ENCODE measurements at places on chromosomes 4 and X. TPM values are rescaled to one million over a fixed set of nuclear protein-coding genes. Genes with fewer than 3 reads are reported as not detected.

GRCh38 chrX:64187762-64188150 lies 17.8 kb downstream of the AMER1 start:
- DNase-seq, result peak; percentile 21

DNA sequence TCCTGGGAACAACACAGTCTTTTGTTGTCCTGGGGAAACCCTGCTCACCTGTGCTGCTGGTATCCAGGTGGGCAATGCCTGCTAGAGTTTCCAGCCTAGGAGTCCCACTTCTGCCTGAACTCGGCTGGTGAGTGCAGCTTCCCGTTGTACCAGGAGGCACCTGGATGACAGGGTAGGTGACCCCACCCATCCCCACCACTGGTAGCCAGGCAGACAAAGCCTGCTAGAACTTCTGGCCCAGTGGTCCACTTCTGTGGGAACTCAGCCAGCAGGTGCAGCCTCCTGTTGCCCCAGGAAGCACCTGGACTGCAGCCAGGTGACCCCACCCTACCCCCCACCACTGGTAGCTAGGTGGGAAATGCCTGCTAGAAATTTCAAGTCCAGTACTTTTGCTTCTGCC lies 9.7 kb upstream of the TCEAL2 start:
- no peak for DNase-seq

DNA sequence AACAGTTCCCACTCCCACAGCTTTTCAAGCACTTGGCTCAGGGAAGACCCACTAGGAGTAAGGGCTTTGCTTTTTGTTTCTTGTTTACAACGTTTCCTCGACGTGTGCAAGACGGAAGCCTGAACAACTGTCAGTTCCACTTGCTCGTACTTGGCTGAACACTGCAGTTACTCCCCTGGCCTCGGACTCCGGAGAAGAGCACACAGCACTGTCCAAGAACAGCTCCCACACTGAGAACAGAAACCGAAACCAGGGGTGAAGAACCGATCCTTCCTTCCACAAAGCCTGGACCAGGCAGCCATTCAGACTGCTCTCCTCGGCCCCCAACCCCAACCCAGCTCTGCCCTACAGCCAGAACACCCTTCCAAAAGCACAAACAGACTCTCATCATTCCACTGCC lies 25.5 kb downstream of the IRF2 start:
- peak; percentile 35 for DNase-seq

GRCh38 chrX:73903941-73904340 lies 340.9 kb downstream of the CHIC1 start:
- DNase-seq, result no peak

GRCh38 chrX:124348182-124348581 lies 1.8 kb downstream of the SH2D1A start:
- DNase-seq, result no peak

- DNase-seq, result no peak
Observed at GRCh38 chr4:38314663-38315062, 349.3 kb upstream of the KLF3 start.

DNA sequence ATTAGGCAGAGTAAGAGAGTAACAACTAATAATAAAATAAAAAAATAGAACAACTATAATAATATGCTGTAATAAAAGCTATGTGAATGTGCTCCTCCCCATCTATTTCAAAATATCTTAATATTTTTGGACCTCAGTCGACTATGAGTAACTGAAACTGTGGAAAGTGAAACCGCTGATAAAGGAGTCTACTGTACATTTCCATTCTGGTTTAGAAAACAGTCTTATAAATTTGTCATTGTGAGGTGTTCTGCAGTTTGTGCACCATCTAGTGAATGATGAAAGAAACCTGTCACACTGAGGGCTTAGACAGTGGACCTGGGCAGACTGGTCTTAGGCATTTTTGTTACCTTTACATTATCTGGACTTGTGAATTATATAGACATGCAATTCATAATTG lies 42.0 kb downstream of the TMEM150C start:
- DNase-seq, result no peak

DNA sequence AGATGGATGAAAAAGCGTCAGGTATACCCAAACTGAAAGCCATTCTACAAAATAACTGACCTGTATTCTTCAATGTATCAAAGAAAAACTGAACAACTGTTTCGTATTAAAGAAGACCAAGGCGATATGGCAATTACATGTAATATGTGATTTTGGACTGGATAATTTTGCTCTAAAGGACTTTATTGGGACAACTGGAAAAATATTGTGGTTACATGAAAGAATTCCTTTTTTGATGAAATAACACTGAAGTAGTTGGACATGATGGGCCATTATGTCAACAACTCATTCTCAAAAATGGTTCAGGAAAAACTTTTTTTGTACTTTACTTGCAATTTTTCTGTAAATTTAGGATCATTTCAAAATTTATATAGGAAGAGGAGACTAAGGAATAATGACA lies 12.1 kb upstream of the ANTXR2 start:
- no peak for DNase-seq

DNA sequence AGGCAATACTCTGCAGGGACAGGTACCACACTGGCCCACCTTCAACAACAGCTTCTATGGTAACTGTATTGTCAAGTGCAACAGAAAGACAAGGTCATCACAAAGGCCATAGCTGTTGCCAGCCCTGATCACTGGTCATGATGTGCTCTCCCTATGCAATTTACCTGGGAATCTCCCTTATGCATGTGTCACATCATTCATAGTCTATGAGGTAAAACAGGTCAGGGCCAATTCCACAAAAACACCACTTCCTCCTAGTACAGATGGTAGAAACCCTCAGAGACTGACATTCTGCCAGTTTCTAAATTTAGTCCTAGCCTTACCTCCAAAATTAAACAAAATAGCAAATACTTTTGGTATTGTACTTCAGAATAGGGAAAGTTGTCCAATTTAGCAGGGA lies 132.8 kb downstream of the MGST2 start:
- DNase-seq, result peak; percentile 94

GRCh38 chr4:184328022-184328736 lies 110.5 kb upstream of the ENPP6 start:
- no peak for DNase-seq

DNA sequence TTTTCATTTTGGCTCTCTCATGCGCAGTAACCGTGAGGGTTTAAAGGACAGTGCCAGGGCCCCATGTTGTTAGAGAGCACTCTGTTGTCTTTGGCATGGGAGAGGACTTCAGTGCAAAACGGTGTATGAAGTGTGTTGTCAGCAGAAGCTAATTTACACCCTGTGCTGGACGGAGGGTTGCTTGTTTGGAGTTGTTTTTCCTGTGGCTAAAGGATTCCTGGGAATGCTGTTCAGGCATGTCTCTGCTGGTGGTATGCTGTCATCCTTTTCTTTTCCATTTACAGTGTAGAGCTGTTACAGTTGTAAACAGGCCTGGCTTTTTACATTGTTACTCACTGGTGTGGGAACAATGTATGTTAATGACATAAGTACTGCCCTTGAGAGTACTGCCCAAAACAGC lies 206.3 kb downstream of the CBR4 start:
- no peak for DNase-seq

GRCh38 chr4:763922-764321 lies 58.3 kb downstream of the PCGF3 start:
- peak; percentile 4 for DNase-seq

DNA sequence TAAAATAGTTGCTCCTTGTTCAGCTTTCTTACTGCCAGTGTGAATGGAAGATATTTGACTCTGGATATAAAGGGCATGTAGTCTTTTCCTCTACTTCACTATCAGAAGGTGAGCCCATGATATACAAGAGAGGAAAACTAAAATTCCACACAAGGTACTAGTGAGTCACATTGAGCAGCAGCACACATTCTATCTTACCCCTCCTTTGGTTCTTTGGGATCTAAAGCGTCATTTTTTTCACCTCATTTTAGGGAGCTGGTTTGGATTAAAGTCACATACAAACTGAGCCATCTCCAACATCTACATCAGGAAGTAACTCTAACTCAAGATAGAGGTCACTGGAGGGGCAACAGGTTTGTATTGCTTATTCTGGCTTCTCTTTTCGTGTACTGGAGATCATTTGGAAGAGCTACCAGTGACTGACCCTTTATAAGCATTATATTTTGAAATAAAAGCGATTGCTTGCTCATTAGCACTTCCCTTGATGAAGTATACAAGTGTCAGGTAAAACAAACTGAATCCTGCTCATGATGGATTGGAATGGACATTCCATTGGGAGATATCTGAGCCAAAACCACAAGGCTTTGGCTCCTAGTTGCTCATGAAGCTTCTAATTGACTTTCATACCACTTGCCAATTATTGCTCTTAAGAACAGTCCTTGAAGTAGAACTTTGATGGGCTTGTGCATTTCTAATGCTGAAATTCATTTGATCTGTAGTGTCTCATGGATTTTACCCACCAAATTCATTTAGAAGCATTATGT lies 124.1 kb downstream of the SPCS3 start:
- DNase-seq, result no peak

DNA sequence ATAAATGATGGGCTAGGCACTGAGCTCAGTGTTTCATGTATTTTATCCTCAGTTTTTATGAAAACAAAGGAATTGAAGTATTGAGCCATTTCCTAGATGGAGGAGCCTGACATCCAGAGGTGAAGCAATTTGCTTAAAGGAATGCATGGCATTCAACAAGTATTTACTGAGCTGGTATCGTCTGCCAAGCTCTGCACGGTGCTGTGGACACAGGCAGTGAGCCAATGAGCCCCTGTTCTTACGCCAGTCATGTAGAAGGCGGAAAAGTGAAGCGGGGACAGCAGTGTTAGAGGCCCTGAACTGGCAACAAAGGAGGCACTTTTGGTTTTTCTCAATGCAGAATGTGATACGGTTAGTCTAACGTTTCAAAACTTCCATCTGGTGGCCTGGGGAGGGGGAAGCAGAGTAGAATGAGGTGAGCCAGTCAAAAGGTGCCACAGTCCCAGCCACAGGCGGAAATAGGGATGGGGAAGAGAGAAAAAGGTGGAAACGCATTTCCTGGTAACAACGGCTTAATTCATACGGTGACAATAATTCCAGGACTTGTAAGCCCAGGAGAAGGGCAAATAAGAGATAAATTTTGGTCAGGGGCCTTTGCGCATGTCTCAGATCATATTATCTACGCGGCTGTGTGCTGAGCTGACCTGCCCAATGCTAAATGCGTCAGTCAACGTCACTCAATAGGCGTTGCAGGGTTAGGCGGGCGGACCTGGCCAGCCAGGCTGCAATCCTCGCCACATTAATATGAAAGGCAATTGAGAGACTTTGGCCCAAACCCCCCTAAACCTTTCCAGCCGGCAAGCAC lies 133.9 kb downstream of the AFAP1 start:
- DNase-seq, result no peak

DNA sequence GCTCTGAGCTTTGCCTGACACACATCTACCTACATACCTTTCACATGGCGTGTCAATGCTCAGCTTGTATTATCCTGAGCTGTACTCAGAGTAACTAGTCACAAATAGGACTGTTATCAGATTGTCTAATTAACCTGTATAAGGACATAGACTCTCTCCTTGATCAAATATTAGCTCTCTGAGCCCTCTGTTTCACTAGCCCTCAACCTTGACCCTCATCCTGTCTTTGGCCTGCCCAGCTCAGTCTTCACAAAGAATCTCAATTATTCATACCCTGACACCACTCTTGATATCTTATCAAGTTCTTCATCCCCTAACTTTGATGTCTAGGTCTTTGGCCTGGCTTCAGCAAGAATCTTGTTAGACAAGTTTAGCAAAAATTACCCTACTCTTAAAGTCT lies 320.7 kb upstream of the PCDH7 start:
- DNase-seq, result no peak

- DNase-seq, result no peak
Observed at GRCh38 chr4:24686866-24687692, 102.7 kb upstream of the DHX15 start.

DNA sequence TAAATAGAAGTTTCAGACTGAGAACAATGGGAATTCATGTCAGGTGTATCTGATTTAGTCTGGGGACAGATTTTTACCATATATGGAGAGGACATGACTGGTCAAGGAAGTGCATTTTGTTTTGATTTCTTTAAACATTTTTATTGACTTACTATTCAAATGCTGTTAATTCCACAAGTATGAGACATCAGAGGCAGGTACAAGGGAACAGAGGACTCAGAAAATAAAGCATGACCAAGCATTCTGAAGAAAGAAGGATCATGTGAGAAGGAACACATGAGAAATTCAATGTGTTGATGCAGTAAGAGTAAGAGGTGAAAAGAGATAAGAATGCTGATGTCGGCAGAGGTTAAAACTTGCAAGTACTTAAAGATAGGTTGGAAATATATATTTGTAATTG lies 1452.6 kb downstream of the PCDH7 start:
- no peak for DNase-seq

- DNase-seq, result no peak
Observed at GRCh38 chr4:7207628-7208231, 15.4 kb downstream of the SORCS2 start.

- DNase-seq, result no peak
Observed at GRCh38 chr4:163077680-163078079, 89.0 kb downstream of the NAF1 start.

GRCh38 chrX:17438221-17438620 lies 63.2 kb downstream of the NHS start:
- DNase-seq, result no peak

DNA sequence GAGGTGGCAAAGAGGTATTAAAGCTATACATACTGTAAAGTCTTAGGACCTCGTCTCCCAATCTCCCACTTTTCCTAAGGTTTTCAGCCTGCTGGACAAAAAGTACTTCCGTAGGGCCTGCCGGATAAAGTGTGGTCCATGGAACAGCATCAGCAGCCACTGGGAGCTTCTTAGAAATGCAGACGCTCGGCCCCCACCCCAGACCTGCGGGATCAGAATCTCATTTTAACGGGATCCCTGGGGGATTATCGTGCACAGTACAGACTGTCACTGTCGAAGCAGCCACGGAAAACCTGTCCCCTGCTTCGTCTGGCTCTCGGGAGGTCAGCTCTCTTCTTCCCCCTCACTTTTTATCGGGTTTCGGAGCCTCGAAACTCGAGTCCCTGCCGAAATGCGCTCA lies 802 bp downstream of the ADGRG2 start:
- DNase-seq, result no peak

DNA sequence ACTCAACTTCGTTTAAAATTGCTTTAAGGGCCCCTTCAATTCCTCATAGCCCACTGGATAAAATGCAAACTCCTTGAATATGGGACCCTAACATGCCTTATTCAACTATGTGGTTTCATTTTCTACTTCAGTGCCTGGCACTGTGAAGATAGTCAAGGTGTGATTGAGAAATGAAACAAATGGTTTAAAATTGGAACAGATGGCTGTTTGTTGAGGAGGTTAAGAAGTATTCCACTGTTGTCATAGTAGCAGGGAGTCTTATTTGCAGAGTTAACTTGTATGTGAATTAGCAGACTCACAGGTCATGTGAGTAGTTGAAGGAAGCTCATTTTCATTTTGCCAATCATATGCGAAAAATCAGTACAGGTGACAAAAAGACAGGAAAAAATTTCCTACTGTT lies 593.3 kb downstream of the KCTD8 start:
- peak; percentile 19 for DNase-seq

C4orf33 gene
- total RNA-seq, result 3.6 TPM

SPON2 gene
- total RNA-seq, result 3.2 TPM

AKAP14 gene
- total RNA-seq, result not detected

WDR19 gene
- total RNA-seq, result 34.7 TPM

NPNT gene
- not detected for total RNA-seq

PPP1R2C gene
- total RNA-seq, result not detected

SPANXN3 gene
- total RNA-seq, result not detected

Data from G401 (cell line).